ENCODE measurements at places on chromosomes 1 and 21.

- DNase-seq: no peak
Measured at GRCh38 chr1:82598337-82598736, 797.6 kb downstream of the ADGRL2 start.

- DNase-seq: no peak
Measured at GRCh38 chr1:193325042-193325441, 138.6 kb upstream of the B3GALT2 start.

DNA sequence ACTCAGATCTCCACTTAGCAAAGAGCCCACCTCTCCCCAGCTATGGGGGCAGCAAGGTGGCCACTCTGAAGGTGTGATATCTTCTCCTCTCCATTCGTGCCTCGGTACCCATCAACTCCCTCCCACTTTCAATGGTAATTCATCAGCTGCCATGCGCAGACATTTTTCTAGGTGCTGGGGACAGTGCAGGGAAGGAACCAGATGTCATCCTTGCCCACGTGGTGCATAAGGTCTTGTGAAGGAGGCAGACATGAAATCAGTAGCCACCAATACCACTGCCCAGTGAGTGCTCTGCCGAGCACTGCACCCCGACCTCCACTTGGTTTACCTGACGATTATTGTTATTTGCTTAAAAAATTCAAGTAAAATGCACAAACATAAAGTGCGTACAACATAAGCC is 76.3 kb upstream of the CSF3R start:
- DNase-seq: no peak

- DNase-seq: no peak
Measured at GRCh38 chr1:98196012-98196411, 275.2 kb upstream of the DPYD start.

GRCh38 chr1:170402476-170403311 is 129.3 kb upstream of the GORAB start:
- DNase-seq: no peak

DNA sequence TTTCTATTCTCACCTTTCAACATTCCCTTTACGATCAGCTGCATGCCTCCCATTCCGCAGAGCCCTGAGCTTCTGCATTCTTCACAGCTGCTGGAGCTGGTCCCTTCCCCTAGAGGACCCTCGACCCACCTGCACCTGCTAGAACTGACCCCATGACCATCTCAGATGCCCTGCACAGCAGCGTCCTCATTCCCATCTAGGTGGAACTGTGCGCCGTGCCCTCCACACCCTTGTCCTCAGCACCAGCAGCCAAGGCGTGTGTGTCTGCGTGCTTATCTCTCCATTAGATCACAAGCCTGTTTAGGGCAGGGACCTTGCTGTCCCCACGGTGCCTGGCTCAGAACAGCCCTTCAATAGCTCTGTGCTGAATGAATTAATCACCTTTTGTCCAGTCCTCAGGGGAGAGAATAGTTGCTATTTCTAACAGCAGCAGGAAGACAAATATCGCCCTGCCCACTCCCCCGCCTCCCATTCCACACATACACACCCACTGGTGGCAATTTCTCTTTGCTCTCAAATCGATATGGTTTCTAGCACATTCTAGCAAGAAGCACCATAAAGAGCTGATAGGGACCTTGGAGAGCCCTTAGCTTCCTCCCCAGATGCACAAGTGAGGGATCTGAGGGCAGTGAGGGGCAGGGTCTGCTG is 61.7 kb downstream of the KCNN3 start:
- DNase-seq: no peak

GRCh38 chr1:67134695-67135094 is at the start of gene C1orf141:
Gene C1orf141 (minus strand): TSS chr1:67134970. CDS start chr1:67127240, 7,730 bp downstream.
- DNase-seq: no peak

DNA sequence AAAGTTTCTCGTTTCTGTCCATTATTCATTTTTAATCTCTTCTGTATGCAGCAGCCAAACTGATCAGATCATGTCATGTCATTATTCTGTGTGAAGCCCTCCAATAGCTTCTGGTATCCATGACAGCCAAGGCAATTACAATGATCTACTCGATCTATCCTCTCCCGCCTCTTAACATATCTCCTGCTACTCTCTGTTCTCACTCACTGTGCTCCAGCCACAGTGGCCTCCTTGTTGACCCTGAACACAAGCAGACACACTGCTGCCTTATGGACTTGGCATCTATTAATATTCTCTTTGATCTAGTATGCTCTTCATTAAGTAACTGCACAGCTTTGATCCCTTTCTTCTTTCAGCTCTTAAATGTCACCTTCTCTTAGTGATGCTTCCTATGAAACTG is 59.5 kb downstream of the TPR start:
- DNase-seq: no peak

- DNase-seq: no peak
Measured at GRCh38 chr1:57357462-57357861, 66.4 kb downstream of the DAB1 start.

GRCh38 chr1:111441573-111442192 is 7.4 kb downstream of the WDR77 start:
- no peak for DNase-seq

DNA sequence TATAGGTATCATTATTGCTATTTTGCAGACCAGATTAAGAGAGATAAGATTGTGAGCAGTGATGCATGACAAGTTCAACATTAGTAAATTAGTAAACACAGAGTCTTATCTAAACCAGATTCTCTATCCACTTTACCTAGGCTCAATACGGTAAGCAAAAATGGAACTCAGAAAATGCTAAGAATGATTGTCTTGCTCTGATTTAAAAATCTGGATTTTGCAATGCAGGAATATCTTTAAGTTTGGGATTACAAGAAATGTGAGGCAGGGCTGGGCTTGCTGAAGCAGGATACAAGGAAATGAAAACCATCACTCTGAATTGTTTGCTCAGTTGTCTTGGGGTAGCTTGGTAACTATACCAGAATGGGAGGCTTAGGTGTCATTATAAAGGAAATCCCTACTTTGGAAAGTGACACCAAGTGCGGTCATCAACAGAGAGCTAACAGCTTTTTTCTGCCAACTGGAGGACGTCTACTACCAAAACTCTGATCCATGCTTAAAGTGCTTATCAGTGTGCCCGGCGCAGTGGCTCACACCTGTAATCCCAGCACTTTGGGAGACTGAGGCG is 332.7 kb upstream of the RUNX1 start:
- no peak for DNase-seq

- DNase-seq: no peak
Measured at GRCh38 chr1:239478069-239478468, 91.7 kb downstream of the CHRM3 start.

DNA sequence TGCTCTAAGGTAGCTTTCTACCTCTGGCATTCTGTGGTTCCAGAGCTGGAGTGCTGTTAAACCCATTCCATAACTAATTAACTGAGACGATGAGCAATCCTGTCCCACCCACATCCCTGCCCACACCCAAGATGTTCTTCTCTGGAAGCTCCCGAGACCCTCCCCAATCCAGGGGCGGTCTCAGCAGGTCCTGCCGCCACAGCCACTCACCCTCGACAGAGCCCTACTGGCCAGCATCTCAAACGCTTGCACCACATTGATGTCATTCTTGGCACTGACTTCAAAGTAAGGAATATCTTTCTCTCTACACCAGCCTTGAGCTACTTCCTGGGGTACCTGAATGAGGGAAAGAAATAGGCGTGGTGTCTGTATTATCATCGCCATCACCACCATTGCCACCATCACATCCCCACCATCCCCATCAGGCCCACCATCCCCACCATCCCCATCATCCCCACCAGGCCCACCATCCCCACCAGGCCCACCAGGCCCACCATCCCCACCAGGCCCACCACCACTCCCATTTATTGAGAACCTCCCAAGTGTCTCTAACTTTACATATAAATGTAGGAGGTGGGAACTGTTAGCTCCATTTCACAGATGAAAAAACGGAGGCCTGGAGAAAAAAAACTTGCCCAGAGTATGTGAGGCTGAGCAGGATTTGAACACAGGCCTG is 17.7 kb downstream of the RAB7B start:
- no peak for DNase-seq

DNA sequence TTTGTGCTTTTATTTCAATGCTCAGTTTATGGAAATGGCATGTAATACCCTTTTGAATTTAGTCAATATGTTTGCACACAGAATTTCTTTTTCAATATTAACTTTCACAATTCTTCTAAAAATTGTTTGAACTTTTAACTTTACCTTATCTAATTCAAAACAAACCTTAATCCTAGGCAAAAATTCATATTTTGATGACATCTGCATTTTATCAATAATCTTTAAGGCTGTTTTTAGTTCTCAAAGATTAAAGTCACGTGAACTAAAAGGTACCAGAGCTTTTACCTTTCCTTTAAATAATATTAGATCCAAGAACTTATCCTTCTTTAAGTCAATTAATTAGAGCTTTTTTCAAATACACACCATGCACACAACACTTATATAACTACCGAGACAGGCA is 218.9 kb upstream of the NCAM2 start:
- DNase-seq: no peak

- DNase-seq: no peak
Measured at GRCh38 chr21:46646541-46647154, 11.2 kb downstream of the PRMT2 start.

GRCh38 chr21:29237110-29238052 is 61.3 kb upstream of the BACH1 start:
- DNase-seq: no peak

- no peak for DNase-seq
Measured at GRCh38 chr1:94322696-94323095, 85.3 kb upstream of the ARHGAP29 start.

DNA sequence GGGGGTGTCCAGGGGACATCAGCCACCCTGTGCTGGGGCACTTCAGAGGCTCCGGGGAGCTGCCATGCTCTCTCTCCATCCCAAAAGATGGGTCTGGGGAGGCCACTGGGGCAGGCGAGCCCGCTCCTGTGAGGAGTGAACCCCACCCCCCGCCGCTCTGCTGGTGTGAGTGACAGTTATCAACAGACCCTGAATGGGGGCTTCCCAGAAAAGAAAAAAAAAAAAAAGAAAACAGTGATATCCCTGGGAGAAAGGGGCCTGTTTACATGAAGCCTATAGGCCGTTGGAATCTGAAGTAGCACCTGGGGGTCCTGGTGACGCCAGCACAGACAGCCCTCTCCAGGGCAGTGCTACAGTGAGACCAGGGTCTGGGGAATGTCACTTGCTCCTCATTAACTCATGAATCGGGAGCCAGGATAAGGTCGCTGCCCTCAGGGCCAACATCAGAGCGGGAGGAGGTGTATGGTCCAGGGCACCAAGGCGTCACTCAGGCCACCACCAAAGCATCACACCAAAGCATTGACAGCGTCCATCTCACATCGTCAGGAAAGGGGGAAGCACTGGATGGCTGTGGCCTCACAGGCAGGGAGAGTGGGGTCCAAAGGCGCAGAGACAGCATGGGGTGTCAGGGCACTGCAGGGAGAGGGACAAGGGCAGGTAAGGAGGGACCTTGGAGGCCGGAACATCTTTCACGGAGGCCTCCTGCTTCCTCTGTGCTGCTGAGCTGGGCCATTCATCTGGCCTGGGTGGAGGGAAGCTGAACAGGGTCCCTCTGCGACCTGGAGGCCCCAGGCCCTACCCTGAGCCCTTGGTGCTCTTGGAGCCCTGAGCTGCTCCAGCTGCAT is 8.4 kb upstream of the NPHP4 start:
- DNase-seq: no peak

- no peak for DNase-seq
Measured at GRCh38 chr1:77468949-77469710, 187.3 kb downstream of the AK5 start.

GRCh38 chr1:226409392-226409791 is 1.5 kb upstream of the PARP1 start:
- no peak for DNase-seq

DNA sequence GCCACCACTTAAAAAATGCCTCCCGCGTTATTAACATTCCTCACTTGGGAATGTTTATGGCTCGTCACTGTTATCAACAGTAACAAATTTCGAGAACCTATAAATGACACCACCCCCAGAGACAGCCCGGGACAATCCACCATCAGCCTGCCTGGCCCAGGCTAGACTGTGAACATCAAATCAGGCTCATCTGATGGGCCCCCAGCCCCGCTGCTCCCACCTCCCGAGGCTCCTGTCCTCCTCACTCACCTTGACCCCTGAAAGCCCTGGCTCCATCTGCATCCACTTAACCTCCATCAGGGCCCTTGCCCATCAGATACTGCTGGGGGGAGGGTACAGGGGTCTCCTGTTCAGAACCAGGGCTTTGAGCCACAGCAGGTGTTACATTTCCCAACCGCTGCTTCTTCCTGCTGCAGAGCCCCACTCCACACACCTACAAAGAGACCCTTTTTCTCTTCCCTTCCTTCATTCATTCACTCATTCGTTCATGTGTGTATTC is 156.5 kb upstream of the VAMP3 start:
- DNase-seq: no peak

- no peak for DNase-seq
Measured at GRCh38 chr1:160711602-160712311, at the start of gene CD48. Gene CD48 (minus strand): TSS chr1:160711822. CDS start chr1:160711763, 59 bp downstream.

GRCh38 chr1:53984726-53985125 is 33.3 kb downstream of the LDLRAD1 start:
- no peak for DNase-seq

DNA sequence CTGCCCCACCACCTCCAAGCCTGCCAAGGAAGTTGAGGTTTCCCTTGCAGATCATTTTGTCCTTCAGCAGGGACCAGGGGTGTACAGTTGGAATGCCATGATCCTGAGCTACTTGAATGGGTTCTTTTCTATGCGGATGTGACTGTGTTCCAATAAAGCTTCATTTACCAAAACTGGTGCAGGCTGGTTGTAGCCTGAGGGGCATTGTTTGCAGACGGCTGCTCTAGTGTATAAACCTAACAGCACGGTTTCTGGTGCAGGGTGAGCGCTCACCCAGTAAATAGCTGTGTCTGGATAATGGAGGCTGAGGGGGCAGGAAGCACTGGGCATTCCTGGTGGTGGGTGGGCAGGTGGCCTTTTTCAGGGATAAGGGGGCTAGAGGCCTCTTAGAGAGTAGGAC is 72.7 kb upstream of the ACTL8 start:
- peak; percentile 71 for DNase-seq

DNA sequence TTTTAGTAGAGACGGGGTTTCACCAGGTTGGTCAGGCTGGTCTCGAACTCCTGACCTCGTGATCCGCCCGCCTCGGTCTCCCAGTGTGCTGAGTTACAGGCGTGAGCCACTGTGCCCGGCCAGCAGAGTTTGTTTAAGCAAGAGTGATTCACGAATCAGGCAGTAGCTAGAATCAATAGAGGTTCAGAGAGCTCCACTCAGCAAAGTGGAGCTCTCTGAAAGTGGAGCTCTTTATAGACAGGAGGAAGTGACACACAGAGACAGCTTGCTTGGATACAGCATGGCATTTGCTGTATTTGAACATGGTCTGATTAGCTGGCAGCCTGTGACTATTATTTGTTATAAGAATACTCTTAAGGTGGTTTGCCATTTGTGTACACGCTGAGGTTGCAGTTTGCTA is 27.1 kb upstream of the CD34 start:
- no peak for DNase-seq

DNA sequence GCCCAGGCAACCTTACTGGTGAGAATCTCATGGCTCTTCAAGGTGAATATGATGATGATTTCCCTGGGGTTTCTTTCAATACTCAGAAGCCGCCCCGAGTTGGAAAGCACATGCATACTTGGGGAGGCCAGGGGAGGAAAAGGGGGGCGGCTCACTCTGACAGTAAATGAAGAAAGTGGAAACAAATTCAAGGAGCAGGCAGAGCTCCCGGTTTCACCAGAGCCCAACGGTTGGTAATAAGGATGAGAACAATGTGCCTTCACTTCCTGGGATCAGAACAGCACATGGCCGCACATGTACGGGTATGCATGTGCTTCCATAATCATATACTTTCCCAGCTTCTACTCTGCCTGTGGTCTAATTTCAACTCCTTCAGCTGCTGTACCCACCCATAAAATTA is 3.8 kb upstream of the ARHGEF2 start:
- no peak for DNase-seq
